NCI-H1105 (cell line): ENCODE measurements at places on chromosomes 4 and X.
A peak's percentile ranks its signal among the peaks of the same experiment; 100 is the strongest.

- no peak for DNase-seq
Observed at GRCh38 chr4:156571146-156571545, 400.5 kb downstream of the PDGFC start.

- peak; percentile 1 for DNase-seq
Observed at GRCh38 chr4:106266201-106266600, 49.8 kb downstream of the TBCK start.

DNA sequence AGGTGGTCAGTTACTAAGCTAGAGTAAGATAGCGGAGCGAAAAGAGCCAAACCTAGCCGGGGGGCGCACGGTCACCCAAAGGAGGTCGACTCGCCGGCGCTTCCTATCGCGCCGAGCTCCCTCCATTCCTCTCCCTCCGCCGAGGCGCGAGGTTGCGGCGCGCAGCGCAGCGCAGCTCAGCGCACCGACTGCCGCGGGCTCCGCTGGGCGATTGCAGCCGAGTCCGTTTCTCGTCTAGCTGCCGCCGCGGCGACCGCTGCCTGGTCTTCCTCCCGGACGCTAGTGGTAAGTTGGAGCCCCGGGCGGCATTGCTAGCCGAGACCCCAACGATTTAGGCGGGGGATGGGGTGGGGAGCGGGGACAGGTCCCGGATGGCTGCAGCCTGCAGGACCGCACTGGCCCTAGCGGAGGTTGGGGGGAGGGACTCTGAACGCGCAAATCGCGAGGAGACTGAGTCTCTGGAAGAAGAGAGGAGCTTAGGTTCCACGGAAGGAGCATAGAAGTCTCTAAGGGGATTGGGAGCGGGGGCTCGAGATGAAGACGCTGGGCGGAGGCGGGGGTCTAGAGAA lies 573 bp downstream of the HTR2C start:
- DNase-seq: no peak

GRCh38 chrX:43860646-43861370 lies 21.4 kb downstream of the MAOB start:
- DNase-seq: peak; percentile 37

DNA sequence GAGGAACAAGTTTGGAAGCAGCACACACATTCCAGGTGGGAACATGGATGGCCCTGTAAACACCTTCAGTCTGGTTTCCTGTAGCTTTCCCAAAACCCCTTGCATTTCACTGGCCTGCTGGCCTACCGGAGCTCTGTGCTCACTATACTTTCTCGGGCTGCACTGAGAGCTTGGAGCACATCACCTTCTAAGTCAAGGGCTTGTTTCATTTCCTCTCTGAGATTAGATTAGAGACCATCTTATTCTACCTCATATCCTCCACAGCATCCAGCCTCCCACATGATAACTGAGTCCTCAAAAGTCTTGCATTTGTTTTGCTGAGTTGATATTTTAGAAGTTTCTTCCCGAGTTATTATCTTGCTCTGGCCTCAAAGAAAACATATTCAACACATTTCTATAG lies 147.7 kb downstream of the RASL11B start:
- no peak for DNase-seq

DNA sequence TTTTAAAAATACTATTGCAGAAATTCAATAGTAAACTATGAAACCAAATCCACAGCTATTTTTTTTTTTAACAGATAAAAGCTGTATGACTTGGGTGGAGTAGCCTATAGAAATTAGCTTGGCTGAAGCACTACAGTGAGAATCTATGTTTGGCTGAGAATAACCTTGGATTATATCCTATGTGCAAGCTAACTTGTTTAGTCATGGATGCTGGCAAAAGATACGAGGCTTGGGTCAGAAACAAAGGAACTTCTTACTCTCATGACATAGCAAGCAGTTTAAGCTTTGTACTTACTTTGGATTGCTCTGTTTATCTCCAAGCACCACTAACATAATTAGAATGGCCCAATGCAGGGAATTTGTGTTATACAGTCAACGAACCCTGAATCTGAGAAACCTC lies 119.2 kb upstream of the GRID2 start:
- no peak for DNase-seq

DNA sequence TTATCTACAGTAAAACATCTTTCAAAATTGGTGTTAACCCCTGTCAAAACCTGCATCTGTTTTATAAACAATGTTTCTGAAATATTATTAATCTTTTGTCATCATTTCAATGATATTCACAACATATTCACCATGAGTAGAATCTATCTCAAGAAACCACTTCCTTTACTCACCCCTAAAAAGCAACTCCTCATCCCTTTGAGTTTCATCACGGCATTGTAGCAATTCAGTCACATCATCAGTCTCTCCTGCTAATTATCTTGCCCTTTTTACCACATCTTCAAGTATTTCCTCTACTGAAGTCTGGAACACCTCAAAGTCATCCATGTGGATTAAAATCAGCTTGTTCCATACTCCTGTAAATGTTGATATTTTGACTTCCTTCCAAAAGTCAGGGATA lies 415.3 kb upstream of the TECRL start:
- no peak for DNase-seq

- no peak for DNase-seq
Observed at GRCh38 chr4:11545651-11546050, 117.0 kb upstream of the HS3ST1 start.

DNA sequence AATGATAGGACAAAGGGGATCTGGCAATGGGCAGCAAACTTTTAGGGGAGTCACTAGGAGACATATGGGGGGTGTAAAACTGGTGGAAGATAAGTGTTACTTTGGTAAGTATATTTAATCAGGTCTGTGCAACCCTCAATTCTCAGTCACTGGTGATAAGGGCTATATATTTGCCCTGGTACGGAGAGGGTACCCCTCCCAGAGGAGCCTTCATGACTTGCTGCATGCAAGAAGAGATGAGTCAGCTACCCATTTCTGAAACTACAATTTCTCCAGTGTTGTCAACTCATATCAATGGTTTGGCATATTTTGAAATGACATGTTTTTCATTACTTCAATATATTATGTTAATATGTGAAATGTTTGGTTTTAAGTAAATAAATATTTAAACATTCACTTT lies 14.3 kb downstream of the SMARCAD1 start:
- no peak for DNase-seq

DNA sequence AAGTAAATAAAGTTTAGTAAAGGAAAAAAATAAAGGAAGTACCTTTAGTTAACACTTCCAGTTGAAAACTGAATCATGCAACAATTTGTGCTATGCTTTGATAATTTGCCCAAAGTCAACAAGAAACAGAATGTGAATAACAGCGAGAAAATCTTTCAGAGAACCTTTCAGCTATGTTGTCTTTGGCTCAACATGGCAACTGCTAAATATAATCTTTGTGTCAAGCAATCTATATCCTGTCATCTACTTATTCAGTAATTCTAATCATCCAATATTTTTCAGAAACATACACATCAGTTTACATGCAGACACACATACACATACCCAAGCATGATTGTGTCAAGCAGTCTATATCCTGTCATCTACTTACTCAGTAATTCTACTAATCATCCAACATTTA lies 136.0 kb upstream of the PABPC4L start:
- DNase-seq: no peak

DNA sequence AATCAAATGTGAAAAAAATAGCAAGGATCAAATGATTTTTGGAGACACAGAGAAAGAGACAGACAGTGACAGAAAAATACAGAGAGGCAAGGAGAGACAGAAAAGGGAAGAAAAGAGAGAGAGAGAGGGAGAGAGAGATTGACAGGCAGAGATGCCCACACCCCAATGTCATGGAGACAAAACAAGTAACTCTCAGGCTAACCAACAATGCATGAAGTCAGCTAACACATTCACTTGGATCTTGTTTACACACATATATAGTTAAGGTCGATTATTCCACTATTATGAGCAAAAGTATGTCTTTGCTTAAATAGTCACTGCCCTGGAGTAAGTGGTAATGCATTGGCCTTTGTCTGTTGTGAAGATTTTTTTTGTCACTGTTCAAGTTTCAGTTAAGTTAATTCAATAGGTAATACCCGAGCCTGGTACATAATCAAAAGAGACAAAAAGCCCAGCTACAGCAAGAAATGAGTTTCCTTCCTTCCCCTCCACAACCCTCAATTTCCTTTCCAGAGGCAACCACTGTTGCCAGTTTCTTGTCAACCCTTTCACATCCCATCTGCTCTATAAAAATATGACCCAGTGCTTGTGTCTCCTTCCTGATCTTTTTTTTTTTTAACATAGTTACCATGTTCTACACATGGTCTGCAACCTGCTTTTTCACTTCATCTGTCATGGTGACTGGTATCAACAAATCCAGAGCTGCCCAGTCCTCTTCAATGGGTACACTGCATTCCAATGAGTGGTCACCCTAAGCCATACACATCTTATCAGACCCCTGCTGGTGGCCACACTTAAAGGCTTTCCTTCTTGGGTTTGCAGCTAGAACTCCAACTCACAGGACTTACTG lies 52.1 kb downstream of the PROM1 start:
- no peak for DNase-seq
